ENCODE measurements at places on chromosomes 1 and 21.
A peak's percentile ranks its signal among the peaks of the same experiment; 100 is the strongest.

DNA sequence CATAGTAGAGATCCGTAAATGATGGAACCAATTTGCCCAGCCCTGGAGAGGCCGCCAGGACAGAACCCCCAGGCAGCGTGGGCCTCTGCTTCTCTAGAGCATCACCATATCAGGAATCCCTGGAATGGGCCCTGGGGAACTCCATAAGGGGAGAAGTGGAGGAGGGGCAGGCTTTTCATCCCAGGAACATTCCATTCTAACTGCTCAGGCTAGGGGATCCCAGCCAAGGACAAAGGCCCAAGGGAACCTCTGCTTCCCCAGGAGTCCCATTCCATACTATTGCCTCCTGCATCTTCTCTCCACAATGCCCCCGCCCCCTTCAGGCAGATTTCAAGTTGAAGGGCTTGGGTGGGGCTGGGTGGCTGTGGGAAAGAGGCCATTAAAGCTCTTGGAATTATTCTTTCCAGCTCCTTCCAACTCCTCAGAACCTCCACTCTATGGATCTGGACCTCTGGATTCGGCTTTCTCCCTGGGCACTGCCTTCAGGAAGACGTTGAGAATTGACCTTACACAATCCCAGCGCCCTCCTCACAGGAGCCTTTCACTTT, 6.0 kb downstream of the TRNP1 start:
- DNase-seq: no peak

DNA sequence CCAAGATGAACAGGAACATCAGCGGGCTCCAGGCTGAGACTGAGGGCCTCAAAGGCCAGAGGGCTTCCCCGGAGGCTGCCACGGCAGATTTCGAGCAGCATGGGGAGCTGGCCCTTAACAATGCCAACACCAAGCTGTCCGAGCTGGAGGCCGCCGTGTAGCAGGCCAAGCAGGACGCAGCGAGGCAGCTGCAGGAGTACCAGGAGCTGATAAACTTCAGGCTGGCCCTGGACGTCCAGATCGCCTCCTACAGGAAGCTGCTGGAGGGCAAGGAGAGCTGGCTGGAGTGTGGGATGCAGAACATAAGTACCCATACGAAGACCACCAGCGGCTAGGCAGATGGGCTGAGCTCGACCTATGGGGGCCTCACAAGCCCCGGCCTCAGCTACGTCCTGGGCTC, 823.4 kb upstream of the NEGR1 start:
- DNase-seq: no peak

GRCh38 chr1:172342584-172343239, 77.8 kb upstream of the C1orf105 start:
- no peak for DNase-seq

DNA sequence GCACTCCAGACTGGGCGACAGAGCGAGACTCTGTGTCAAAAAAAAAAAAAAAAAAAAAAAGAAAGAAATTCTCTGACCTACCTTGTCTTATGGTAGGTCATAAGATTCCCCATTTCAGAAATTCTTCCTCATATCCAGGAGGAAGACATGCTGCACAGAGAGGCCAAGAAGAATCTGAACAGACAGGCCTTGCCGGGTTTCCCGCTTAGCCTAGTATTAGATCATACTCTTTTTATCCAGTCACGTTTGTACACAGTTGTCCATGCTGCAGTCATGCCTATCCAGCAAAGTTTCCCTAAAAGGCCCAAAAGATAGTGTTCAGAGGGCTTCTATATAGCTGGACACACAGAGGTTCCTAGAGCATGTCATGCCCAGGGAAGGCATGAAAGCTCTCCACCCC, 93.6 kb upstream of the CHODL start:
- DNase-seq: no peak

- no peak for DNase-seq
These were observed 4.8 kb downstream of the FASLG start for GRCh38 chr1:172663732-172664131.

DNA sequence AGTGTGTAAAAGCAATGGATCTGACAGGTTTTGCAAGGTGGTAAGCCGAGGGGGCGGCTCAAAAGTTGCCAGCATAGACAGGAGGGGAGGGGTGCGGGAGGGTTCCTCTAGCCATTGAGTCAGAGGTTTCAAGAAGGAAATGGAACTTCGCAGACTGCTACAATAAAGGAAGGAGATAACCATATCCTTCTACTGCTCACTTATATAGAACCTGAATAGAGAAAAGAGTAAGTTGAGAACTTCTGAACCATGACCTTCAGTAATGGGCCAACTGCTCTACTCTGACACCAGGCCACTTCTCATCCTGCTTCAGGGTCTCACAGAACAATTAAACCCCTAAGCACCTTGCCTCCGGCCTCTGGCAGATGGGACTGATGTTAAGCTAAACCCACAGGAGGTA, 26.3 kb upstream of the BCAR3 start:
- no peak for DNase-seq

DNA sequence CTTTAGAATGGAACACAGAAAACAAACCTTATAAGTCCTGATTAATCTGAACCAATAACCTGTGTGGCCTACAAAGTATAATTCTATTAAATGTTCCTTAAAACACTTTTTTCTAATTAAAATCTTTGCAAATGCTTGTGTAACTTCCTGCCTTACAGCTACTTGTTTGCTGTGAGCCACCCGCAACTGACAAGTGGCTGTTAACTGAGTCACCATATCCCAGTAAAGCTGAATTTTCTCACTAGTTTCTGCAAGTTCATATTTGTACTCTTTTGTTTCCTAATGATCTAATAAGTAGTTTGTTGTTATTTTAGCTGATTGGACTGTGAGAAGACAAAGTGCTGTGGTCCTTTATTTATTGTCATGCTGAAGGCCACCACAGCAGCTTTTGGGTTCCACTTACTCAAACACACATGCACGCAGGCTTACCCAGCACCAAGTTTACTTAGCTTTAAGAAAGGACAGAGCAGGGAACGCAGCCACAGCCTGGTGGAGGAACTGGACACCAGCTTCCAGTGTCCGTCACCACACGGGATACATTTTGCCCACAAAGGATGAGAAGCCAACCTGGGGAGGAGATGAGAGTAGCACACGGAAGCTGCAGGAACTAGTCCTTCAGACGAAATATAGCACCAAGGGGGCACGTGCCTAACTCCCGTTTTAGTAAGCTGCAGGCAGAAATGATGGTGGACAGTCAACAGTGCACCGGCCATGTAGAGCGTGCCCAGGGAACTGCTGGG, 47.8 kb downstream of the LCA5L start:
- no peak for DNase-seq

DNA sequence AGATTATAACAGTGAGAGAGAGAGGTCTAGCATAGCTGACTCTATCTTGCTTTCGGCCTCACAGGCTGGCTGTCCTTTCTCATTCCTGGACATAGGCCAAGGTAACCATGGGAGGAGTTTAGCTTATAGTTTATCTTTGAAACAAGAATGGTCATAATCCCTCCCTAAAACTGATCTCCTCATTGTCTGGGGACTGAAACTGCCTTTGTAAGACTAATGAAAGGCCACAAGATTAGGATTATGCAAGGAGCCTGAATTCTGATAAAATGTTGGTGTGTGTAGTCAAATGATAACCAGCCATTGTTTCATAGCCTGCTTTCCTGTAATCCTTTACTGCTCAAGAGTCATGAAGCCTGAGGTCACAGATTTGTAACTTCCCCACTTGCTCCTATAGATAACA, 131.9 kb upstream of the LYPLAL1 start:
- no peak for DNase-seq

DNA sequence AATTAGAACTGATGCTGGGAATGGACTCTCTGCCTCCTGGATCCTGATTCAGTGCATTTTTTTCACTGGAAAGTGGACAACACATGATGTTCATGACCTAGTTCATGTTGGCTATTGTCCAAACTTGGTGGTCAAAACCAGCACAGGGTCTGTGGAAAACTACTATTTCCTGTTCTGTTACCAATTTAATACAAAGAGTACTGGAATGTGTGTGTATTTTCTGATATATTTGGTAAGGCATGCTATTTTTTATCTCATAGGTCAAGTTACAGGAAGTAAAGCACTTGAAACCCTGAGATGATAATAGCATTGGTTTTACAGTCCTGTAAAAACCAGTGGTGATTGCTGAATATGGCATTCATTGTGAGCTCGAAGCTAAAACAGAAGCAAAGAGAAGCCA, 89.9 kb downstream of the SGIP1 start:
- DNase-seq: peak; percentile 26

DNA sequence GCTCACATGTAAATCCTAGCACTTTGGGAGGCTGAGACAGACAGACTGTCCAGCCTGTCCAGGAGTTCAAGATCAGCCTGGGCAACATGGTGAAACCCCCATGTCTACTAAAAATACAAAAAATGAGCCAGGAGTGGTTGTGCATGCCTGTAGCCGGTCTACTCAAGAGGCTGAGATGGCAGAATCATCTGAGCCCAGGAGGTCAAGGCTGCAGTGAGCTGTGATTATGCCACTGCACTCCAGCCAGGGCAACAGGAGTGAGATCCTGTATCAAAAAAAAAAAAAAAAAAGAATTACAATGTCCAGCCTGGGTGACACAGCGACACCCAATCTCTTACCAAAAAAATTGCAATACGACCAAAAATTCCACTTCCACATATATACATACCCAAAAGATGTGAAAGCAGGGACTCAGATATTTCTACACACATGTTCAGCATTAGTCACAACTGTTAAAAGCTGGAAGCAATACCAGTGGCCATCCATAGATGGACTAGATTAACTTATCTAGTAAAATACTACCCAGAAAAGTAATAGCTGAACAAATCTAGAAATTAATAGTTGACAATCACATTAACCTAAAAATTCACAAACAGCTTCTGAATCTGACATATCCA, 49.2 kb downstream of the ASH1L start:
- DNase-seq: no peak

- DNase-seq: no peak
These were observed 825 bp upstream of the DPH5 start for GRCh38 chr1:101026430-101026788.

- no peak for DNase-seq
These were observed 80.1 kb downstream of the ZNF326 start for GRCh38 chr1:90074970-90075391.

GRCh38 chr1:21622466-21623315, 46.5 kb downstream of the RAP1GAP start:
- DNase-seq: no peak

GRCh38 chr1:36342426-36343185, 19.2 kb upstream of the EVA1B start:
- DNase-seq: no peak

DNA sequence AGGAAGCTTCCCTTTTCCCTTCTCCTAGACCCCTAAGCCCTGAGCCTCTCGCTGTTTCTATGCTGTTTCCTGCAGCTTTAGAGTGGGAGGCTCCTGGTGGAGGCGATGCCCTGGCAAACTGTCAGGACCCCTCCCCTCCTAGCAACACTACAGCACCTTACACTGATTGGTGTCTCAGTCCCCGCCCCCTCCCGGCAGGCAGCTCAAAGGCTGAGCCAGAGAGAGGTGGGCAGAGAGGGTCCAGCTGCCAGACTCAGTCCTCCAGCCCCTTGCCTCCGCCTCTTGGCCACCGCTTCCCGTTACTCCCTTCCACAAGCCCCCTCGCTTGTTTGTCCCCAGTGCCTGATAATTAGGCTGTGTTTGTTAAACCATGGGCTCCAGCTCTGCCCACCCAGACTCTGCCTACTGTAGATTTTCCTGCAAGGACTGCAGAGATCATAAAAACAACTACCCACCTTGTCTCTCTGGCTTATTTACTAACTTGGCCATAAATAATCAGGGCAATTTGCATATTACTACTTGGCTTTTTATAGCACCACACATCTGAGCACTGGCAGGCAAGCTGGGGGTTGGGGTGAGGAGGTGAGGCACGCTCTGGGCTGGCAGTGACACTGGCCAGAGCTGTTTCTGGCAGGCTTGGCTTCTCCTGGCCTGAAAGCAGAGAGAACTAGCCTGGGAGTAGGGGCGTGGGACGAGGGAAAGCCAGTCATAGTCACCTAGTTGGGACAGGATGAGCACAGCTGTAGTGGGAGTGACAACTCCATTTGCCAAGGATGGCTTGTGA, 107.5 kb downstream of the CSMD2 start:
- no peak for DNase-seq

GRCh38 chr21:43726686-43727518, 8.0 kb downstream of the PDXK start:
- DNase-seq: no peak

- DNase-seq: no peak
These were observed 27.9 kb upstream of the ATP2B4 start for GRCh38 chr1:203598752-203599151.

DNA sequence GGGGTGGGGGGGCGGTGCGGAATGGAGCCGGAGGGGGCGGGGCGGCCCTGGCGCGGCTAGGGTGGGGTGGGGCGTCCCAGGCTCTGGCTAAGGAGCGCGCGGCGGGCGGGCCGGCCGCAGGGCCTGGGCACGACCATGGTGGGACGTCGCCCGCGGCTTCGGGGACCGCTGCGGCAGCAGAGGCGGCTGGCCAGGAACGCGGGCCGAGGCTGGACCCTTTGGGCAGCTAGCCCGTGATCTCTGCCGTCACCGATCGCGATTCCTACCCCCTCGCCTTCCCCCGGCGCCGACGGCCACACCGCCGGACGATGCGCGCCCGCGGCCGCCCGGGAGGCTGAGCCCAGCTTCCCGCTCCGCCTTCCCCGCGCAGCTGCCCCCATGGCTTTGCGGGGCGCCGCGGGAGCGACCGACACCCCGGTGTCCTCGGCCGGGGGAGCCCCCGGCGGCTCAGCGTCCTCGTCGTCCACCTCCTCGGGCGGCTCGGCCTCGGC, at the start of gene MAP3K21:
Gene MAP3K21 (plus strand): TSS at position 74 of the 491 bp plus-strand sequence. CDS start 305 bp downstream, at position 379.
- no peak for DNase-seq

DNA sequence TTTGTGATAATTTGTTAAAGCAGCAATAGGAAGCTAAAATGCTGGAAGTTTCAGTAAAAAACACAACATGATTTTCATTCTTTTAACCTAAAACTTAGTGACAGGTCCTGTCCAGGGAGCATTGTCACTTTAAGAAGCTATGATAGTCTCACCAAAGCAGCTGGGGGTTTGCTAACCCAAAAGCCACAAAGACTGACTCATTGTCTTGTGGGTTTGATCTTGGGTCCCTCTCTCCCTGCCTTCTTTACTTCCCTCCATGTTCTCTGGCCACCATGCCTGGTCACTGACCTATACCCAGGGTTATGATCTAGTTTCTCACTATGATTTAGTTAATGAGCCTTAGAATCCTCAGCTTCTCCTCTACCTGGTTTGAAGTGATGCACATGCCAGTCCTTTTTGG, 213.5 kb upstream of the PTGFR start:
- no peak for DNase-seq

- DNase-seq: peak; percentile 51
These were observed at the start of gene LRRC3 for GRCh38 chr21:44454747-44455523. LRRC3 (plus strand) TSS chr21:44455510; CDS start chr21:44456645, 1,135 bp downstream.

DNA sequence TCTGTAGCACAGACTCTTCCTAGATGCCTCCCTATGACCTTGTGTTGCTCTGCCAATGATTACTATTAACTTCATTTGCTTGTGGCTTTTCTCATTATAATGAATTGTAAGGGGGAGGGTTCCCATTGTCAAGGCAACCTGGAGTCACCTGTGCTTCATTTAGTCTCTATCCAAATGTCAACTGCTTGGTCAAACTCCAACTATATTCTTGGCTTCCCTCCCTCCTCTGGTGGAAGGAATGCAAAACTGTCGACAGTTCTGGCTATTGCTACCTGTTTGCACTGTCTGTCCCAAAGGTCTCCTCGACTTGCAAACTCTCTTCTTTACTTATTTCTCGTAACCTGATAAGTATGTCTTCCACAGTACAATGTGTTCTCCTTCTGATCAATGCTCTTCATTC, 100.3 kb downstream of the CACNA1E start:
- peak; percentile 13 for DNase-seq

GRCh38 chr1:159922511-159923202, 2.6 kb downstream of the TAGLN2 start:
- no peak for DNase-seq
